ENCODE measurements at places on chromosomes 4 and X.

GRCh38 chr4:171221181-171221580 is 592.0 kb upstream of the GALNTL6 start:
- no peak for DNase-seq

GRCh38 chr4:107153956-107154355 is 117.8 kb upstream of the DKK2 start:
- DNase-seq: no peak

DNA sequence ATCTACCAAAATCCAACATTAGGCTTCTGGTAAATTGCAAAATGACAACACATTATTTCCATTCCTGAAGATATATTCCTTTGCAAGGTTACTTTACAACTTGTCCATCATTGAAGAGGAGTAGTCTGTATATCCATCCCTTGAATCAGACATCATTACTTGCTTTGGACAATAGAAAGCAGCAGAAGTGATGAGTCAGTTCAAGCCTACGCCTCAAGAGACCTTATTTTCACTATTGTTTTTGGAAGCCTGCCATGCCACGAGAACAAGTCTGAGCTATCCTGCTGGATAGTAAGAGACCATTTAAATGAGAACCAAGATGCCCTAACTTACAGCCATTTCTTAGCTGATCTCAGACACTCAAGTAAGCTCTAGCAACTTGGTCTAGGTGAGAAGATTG is 246.0 kb upstream of the HHIP start:
- DNase-seq: no peak

- no peak for DNase-seq
Measured at GRCh38 chrX:85988353-85988752, 59.0 kb downstream of the CHM start.

DNA sequence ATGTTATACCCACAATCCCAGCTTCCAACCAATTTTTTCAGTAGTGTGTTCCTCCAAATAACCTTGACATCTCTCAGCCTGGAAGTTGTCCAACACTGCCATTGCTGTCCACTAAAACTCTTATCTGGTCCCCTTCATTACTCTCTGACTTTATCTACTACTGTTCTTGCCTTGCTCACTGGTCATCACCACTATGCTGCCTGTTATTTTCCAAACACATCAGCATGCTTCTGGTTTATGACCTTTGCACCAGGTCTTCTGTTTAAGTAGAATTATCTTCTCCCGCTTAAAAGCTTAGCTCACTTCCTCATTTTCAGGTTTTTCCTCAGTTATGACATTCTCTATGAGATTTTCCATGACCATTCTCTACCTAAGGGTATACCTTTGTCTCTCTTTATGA is 5.5 kb downstream of the ELMOD2 start:
- DNase-seq: no peak

- DNase-seq: no peak
Measured at GRCh38 chrX:114930227-114930626, 87.2 kb downstream of the IL13RA2 start.

DNA sequence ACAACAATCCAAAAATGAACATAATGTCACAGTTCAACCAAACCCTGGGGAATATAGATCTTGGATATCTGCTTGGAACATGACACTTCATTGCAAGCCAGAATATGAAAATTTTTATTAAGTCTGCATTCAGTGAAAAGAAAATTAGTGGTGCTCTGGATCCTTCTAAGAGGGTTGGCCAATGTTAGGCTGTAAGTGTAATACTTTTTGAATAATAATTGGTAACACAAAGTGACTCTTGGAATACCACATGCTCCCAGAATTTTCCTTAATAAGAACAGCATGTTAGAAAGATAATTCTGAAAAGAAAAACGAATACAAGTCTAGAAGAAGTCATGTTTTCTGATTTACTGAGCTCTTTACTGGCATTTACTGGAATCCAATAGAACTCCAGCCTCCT is 175.8 kb downstream of the RASL11B start:
- no peak for DNase-seq

DNA sequence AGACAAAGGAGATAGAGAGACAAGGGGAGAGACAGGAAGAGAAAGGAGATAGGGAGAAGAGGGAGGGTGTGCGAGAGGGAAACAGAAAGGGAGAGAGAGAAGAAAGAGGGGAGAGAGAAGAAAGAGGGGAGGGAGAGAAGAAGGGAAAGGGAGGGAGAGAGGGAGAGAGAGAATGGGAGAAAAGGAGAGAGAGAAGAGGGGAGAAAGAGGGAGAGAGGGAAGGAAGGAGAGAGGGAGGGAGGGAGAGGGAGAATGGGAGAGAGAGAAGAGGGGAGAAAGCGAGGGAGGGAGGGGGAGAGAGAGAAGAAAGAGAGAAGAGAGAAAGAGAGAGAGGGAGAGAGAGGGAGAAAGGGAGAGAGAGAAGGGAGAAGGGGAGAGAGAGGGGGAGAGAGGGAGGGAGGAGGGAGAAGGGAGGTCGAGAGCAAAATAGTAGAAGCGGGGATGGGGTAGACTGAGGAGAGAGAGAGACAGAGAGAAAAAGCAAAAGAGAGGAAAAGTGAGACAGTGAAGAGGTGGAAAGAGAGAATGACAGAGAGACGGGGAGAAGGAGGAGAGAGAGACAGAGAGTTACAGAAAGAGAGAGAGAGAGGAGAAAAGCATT is 218.2 kb downstream of the DHRSX start:
- DNase-seq: no peak

- no peak for DNase-seq
Measured at GRCh38 chrX:41556958-41557357, 109.8 kb downstream of the NYX start.

GRCh38 chr4:24497221-24497620 is 87.1 kb downstream of the DHX15 start:
- DNase-seq: no peak

- no peak for DNase-seq
Measured at GRCh38 chr4:118772081-118772766, 63.7 kb downstream of the SEC24D start.
